ENCODE measurements at places on chromosomes 16 and 17. TPM values are rescaled to one million over a fixed set of nuclear protein-coding genes. Genes with fewer than 3 reads are reported as not detected.

PLXDC1 gene
- total RNA-seq, result not detected

CLEC3A gene
- not detected for total RNA-seq

CENPN gene
- total RNA-seq, result 43.7 TPM

PARD6A gene
- total RNA-seq, result 6.2 TPM

KRT33A gene
- not detected for total RNA-seq

ADAMTS18 gene
- not detected for total RNA-seq

GUCY2D gene
- total RNA-seq, result not detected

LYRM9 gene
- 4.7 TPM for total RNA-seq

KRTAP3-1 gene
- not detected for total RNA-seq

SGCA gene
- 0.51 TPM for total RNA-seq

MBTPS1 gene
- 37.5 TPM for total RNA-seq

GPR139 gene
- not detected for total RNA-seq

FADS6 gene
- not detected for total RNA-seq

CCL11 gene
- total RNA-seq, result not detected
